Gastroesophageal sphincter (tissue), 4 donors: ENCODE measurements at places on chromosomes 2 and 18.
A peak's percentile ranks its signal among the peaks of the same experiment; 100 is the strongest.

- peak; percentile 62 for ATAC-seq
Measured at GRCh38 chr2:171347591-171348032, 86.2 kb downstream of the METTL8 start.

DNA sequence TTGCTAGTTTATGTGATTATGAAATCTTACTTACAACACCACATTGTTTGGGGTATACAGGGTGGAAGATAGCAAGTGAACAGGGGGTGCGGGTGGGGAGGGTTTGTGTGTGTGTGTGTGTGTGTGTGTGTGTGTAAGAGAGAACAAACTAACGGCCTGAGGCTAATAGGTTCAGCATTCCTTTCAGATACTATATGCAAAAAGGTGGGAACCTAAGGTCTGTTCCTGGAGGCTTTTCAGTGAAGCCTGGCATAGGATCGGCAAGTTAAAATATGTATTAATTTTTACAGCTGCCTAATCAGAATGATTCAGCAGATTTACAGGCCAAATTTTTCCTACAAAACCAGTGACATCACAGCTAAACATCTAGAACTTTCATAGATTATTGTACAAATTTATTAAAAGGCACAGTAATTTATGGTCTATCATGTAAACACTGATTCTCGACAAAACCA, 7.6 kb upstream of the SPDYA start:
- no peak for ATAC-seq

- ATAC-seq = no peak
Measured at GRCh38 chr2:110853516-110853915, 121.1 kb downstream of the ACOXL start.

- ATAC-seq = no peak
Measured at GRCh38 chr2:1740716-1741589, 3.4 kb downstream of the PXDN start.

- ATAC-seq = no peak
Measured at GRCh38 chr2:9326975-9327374, 96.4 kb downstream of the ITGB1BP1 start.

GRCh38 chr2:217313386-217313785, 453.5 kb upstream of the TNP1 start:
- no peak for ATAC-seq

- ATAC-seq = no peak
Measured at GRCh38 chr2:29323961-29324360, 208.7 kb downstream of the CLIP4 start.

- ATAC-seq = no peak
Measured at GRCh38 chr2:128311216-128311754, 7.4 kb downstream of the HS6ST1 start.

GRCh38 chr2:142029974-142030373, 100.8 kb downstream of the LRP1B start:
- ATAC-seq = no peak

DNA sequence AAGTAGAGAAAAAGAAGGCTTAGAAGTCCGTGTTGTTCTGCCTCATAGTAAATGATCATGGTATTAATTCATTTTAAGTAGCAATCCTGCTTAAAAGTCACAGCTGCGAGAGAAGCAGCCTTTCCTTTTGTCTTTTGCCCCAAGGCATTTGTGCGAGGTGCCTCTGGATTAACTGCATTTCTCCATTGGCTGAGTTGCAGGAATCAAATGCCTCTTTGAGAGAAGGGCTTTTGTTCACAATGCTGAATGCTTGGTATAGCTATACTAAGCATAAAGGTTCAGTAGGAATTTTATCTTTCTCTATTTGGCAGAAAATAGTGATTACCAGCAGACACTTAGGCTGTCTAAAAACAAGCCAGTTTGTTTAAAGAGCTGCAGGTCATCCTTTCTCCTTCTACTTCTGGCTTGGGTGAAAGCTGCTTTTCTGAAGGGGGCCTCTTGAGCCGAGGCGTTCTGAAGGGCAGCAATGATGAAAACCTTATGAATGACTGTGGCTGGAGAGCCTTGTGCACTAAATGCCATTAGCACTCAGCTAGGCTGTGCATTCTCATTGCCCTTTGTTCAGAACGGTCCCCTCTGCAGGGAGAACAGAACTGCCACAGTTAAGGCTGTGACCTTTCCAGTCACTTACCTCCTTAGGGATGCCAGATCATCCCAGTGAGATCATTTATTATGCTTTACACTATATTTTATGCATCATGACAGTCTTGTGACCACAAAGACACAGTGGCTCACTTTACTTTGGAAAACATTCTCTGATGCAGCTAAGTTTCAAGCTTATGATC, 68.8 kb upstream of the TMEM87B start:
- ATAC-seq = no peak

GRCh38 chr18:3623769-3624545, 174.0 kb downstream of the TGIF1 start:
- ATAC-seq = peak; percentile 77

GRCh38 chr18:61470031-61470674, 136.9 kb downstream of the CDH20 start:
- no peak for ATAC-seq

GRCh38 chr2:210606001-210606400, 49.6 kb downstream of the CPS1 start:
- ATAC-seq = no peak

GRCh38 chr2:226488034-226488433, 311.6 kb downstream of the IRS1 start:
- ATAC-seq = no peak

DNA sequence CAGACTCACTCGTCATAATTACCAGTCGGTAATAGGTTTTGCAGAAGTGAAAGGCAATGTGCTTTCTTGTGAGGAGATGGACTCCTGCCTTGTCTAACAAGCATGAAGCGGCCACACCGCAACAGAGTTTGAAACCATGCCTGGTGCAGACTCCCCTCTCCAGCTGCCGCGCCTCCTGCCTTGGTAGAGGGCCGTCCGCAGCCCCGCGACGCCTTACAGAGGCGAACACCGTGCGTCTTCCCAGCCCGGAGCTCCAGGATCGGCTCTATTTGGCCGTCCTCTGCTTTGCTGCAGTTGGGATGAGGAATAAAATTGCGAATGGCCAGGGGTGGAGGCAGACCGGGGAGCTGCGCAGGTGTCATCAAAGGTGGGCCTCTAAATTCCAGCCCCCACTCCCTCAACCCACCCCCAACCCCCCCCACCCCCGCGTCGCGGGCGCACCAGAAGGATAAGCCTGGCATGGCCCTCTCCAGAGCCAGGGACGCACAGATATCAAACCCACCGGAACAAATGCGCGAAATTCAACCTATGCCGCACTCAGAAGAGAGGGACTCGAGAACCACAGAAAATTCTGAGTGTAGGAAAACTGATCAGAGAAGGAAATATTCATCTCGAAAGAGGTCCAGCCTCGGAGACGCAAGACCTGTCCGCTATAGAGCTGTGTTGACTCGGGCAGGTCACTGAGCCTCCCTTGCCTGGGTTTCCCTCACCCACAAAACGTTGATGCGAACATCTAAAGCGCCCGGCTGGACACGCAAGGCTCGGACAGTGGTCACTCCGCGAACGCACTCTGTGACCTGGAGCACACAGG, 1.1 kb downstream of the TRABD2A start:
- ATAC-seq = no peak

DNA sequence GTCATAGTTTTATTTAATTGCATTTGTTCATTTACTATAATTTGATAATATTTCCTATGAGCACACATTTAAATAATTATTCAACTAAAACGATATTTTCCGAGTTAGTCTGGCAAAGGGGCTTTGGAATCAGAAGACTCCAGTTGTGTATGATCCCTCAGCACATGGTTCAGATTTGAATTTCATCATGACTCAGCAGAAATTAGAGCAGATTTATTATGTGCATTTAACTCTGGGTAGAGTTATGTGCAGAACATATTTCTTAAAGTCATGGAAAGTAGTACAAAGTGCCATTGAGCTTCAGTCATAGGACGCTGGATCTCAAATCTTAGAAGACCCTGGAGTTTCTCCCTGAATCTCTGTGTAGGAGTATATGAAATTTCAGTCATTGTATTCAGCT, 106.7 kb downstream of the ADCYAP1 start:
- no peak for ATAC-seq

- no peak for ATAC-seq
Measured at GRCh38 chr2:176852667-176853066, 359.9 kb upstream of the HNRNPA3 start.

GRCh38 chr2:231573698-231574421, 18.8 kb upstream of the TEX44 start:
- no peak for ATAC-seq

DNA sequence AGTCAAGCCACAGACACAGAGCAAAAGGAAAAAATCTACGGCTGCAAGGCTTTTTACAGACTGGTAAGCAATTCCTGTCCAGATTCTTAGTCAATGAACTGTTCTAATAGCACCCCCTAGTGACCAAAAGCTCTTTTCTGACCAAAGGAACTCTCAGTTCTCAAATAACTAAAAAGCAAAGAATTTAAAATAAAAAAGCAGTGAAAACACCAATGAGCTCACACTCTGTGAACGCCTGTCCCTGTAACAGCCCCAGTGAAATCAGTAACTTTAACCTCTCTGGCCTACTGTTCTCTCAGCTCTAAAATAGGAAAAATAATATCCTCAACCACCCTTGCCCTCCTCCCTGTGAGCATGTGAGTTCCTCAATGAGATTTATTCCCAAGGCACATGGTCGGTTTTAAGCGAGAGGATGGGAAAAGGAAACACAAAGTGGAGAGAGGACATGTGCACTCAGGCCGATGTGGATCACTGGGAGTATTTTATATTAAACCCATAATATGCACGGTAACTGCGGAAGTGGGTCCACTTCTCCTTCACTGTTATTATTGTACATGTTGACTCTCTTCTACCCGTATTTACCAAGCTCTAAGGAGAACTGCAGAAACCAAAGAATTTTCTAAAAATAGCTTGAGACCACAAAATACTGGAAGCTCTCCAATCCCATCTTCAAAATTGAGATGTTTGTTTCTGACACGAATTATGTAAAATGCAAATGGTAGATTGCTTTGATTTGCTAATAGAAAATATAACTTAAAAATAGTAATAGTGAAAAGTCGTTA, 128.5 kb downstream of the STK39 start:
- peak; percentile 49 for ATAC-seq

GRCh38 chr2:174171686-174172445, 76.5 kb downstream of the OLA1 start:
- no peak for ATAC-seq

DNA sequence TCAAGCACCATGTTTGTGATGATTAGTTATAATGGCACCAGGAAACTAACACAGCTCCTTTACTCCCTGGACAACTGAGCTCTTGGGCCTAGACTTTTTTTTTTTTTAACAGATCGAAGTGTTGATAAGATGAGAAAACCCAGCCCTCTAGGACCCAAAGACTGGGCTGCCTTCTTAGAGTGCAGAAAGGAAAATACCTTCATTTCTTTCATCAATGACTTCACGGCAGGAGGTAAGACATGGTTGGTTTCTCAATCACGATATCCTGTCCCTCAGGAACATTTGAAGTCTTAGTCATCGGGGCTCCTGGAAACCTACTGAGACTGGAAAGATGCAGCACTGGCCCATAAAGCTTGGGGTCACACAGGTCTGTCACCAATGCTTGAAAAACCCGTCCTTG, 84.7 kb downstream of the TNFRSF11A start:
- no peak for ATAC-seq

DNA sequence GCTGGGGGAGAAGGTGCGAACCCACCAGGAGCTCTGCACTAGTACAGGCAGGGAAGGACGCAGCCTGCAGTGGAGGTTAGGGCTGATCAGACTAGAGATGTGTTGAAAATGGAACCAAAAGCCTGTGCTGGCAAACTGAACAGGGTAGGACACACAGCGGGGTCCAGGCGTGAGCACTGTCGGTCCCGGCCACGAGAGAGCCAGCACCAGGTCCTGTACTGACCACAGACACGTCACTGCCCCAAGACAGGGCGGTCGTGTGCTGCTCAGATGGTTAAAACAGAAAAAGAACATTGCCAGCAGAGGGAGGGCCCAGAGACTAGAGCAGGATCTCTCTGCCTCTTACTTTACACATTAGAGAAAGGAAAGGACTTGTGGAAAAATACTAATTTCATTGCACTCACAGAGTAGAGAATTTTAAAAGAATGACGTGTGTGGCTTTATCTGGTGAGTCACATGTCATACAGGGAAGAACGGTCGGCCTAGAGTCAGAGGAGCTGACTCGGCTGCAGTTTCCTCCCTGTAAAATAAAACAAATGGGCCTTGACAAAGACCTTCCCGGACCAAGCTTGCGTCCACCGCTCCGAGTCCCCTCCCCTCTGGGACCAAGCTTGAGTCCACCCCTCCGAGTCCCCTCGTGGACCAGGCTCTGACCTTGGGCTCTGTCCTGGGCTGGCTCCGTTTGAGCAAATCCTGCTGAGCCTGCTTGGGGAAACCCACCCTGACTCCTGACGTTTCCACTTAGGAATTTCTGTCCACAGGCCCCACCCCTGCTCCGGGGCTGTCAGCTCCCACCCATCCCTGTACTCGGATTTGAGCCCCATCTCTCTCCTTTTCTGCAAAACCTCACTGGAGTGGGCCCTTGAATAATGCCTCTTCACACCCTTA, 16.7 kb upstream of the ADI1 start:
- ATAC-seq = peak; percentile 86

DNA sequence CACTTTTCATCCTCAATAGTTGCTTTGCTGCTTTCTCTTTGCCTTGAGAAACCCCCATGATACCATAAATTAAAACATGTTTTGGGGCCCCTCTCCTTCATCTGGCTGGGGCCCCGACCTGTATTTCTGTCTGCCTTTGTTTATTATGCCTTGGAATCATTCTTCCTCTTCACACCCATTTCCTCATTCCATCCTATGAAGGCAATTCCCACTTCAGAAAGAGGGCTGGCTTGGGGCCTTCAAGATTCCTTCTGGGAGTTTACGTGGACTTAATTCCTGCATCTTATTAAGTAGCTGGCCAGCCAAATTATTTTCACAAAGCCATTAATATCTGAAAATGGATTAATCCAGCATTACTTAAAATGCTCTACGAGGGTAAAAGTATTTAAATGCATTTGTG, 6.8 kb upstream of the LRRTM1 start:
- ATAC-seq = no peak

- no peak for ATAC-seq
Measured at GRCh38 chr2:40384233-40384632, 67.7 kb downstream of the SLC8A1 start.

DNA sequence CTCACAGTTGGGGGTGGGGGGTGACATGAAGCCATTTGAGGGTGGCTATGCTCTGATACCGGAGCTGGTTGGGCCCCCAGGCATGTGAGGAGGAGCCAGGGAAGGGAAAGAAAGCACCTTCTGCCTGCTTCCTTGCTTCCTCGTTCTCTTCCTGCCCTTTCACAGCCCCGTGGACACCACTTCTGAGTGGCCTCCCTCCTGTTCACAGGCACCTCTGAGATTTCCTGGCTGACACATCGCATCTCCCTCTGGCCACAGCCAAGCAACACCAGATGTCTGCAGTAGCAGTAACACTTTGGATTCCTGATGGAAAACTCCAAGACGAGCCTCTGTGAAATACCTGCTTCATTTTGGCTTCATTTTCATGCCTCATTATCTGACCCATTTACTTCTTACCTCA, 64.7 kb upstream of the ST3GAL5 start:
- no peak for ATAC-seq

GRCh38 chr2:69483696-69484095, 46.5 kb upstream of the NFU1 start:
- ATAC-seq = no peak

- ATAC-seq = no peak
Measured at GRCh38 chr2:127138281-127138680, 31.3 kb upstream of the BIN1 start.

GRCh38 chr18:59358414-59358711, 702 bp downstream of the LMAN1 start:
- ATAC-seq = no peak
